ENCODE measurements at places on chromosomes 1 and 21. TPM values are rescaled to one million over a fixed set of nuclear protein-coding genes. Genes with fewer than 3 reads are reported as not detected.

The BCAN gene
- not detected for total RNA-seq

GRCh38 chr21:42105476-42106315 is 34.6 kb downstream of the UMODL1 start:
- DNase-seq: no peak

The KRTAP10-5 gene
- not detected for total RNA-seq

DNA sequence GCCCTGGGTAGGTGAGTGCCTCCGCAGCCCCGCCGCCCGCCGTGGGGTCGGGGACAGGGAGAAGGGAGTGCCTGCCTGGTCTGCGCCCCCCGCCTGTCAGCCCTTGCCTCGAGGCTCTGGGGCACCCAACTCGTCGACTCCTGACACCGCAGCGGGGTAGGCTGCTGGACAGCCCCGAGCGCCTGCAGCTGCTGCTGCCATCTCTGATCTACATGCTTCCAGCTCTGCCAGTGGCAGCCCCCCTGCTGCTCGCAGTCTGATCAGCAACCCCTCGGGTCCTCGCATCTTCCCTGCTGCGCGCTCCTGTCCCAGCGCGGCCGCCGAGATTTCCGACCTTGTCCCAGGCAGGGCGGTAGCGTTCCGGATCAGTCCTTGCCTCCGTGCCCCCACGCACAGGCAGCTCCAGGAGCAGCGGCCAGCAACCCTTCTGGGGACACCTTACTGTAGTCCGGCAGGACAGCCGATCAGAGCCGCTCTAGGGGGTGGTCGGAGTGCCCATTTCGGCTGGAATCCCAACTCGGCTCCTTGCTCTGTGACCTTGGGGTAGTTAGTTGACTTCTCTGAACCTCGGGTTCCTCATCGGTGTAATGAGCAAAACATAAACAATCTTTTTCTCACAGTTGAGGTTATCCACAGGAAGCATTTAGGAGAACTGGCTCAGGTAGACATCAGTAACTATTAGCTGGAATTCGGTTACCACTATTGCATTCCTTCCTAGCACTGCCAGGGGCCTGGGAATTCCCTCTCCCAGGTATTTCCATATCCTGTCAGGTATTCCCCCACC is 540 bp downstream of the BCAN start:
- DNase-seq: peak; percentile 65

GRCh38 chr1:24688621-24689195 is 45.6 kb downstream of the SRRM1 start:
- DNase-seq: peak; percentile 90

The HUNK gene
- 37.3 TPM for total RNA-seq

- DNase-seq: no peak
These were observed 144.8 kb downstream of the BACH1 start for GRCh38 chr21:29443411-29444010.

GRCh38 chr1:33183306-33183705 is 1.5 kb upstream of the TRIM62 start:
- no peak for DNase-seq

DNA sequence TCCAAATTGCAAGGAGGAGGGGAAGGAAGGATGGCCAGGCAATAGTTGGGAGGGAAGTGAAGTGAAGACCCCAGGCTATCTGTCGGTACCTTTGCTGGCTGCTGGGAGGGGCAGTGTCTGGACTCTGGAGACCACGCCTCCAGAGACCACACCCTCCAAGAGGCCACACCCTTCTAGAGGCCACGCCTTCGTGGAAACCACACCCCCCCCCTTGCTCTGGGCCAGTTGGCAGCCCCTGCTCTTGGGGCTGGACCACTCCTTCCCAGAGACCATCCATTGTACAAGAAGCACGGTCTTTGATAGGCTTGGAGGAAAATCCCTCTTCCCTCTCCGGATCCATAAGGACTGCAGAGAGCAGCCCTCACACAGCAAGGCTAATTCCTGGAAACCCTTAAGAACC is 73.1 kb downstream of the RYR2 start:
- peak; percentile 25 for DNase-seq

- no peak for DNase-seq
These were observed 24.4 kb downstream of the SZRD1 start for GRCh38 chr1:16391411-16391810.

The DUSP12 gene
- 54.7 TPM for total RNA-seq

DNA sequence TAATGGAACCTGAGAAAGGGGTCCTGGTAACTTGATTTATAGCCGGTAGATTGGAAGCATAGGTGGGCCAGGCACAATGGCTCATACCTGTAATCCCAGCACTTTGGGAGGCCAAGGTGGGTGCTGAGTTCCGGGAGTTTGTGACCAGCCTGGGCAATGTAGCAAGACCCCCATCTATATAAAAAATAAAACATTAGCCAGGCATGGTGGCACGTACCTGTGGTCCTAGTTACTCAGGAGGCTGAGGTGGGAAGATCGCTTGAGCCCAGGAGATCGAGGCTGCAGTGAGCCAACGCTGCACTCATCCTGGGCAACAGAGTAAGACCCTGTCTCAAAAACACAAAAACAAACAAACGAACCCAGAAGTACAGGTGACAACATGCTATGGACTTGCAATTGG is 76.5 kb downstream of the ZNF281 start:
- DNase-seq: no peak

The PBX1 gene
- 39.0 TPM for total RNA-seq

DNA sequence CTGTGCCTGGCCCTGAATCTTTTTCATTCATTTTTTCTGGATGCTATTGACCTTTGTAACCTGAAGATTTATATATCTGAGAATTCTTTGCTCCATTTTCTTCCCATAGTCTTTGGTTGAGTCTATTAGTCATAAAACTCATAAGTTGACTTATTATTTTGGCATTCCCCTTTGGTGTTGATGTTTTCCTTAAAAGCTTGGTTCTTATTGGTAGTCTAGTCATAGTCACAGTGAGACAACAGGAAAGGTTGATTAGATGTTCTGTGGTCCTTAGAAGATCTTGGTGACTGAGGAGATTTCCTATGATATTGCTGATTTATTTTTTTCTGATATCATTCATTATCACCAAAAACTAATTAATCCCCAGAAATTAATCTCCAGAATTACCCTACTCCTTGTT is 86.2 kb downstream of the PTPRC start:
- no peak for DNase-seq

The TEDDM1 gene
- total RNA-seq: not detected

- DNase-seq: no peak
These were observed 17.5 kb upstream of the ECE1 start for GRCh38 chr1:21307663-21308305.

DNA sequence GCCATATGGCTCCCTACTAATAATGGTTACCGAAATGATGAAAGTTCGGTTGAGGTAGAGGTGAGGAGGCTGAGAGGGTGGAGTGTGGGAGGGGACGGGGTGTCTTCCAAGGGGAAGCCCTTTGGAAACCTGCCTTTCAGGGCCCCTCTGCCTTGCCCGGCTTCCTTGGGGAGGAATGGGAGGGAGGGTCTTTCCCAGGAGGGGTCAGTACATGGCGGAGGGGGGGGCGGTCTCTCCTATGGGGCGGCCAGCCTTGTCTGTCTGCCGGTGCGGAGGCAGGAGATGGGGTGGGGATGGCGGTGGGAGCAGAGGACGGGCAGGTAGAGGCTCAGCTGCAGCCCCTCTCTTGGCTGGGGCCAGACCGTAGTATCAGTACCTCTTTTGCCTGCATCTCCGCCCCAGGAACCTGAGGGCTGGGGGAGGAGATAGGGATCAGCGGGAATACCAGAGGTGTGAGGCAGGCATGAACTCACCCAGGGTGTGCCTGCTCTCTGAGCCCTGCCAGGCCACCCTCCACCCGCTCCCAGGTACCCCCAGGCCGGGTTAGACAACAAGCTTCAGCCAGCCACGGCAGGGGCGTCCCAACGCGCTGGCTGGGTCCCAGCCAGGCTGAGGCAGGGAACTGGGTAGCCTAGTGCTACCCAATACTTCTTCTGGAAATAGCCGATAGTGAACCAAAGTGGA is 79.4 kb upstream of the POU3F1 start:
- DNase-seq: no peak

- DNase-seq: no peak
These were observed 8.7 kb downstream of the PARK7 start for GRCh38 chr1:7970246-7970645.

The AQP10 gene
- not detected for total RNA-seq

- DNase-seq: no peak
These were observed 6.7 kb downstream of the AADACL3 start for GRCh38 chr1:12722626-12723025.

The SYT14 gene
- not detected for total RNA-seq

The GABRD gene
- not detected for total RNA-seq

GRCh38 chr21:32909393-32909792 is 116.3 kb upstream of the OLIG2 start:
- DNase-seq: no peak

DNA sequence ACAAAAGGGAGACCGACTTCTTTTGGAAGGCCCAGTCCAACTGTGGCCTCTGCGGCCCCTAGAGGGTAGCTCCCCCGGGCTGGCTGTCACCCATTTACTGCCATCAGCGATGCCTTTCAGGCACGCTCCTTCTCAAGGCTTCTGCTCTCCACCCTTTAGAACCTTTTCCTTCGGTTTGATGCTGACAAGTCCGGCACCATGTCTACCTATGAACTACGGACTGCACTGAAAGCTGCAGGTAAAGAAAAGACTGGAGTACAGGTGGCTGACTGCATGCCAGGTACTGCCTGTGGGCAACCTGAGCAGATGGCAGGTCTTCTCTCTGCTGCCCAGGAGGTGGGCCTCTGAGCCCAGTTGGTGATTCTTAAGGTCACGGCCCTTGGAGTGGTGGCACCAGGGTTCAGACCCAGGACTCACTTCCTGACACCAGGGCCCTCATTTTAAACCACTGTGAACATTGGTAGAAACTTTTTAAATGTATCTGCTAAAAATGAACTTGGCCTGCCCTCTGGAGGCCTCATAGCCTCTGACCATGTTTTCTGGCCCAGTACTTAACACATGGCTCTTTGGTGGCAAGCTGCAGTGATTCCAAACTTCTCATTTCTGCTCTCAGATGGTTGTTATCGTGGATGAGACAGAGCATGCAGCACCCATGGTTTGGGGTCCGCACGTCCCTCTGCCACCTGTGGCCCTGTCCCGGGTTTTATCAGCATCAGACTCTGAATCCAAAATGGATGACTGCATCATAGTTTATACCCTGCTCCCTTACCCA is 45.7 kb downstream of the CAPN9 start:
- no peak for DNase-seq

DNA sequence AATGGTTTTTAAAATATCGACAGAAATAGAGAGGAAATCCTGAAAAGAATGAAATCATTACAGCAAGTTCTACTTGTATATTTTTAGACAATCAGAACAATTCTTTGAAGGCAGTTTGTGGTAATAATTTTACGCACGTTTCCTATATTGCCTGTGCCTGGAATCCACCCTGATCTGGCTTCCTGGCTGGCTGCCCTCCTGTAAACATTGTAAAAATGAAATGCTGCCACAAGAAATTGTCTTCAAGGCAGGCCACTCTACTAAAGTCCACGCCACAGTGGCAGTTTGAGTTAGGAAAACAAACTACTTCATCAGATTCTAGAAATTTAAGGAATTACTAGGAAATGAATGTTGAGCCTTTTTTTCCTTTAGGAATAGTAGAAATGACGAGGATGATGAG is 454.5 kb upstream of the NR5A2 start:
- no peak for DNase-seq

- no peak for DNase-seq
These were observed 6.8 kb upstream of the PUM1 start for GRCh38 chr1:31072304-31072746.

The LCE3B gene
- total RNA-seq: not detected

The BRDT gene
- total RNA-seq: not detected

The FCRL1 gene
- total RNA-seq: not detected

- DNase-seq: no peak
These were observed 20.0 kb downstream of the USP25 start for GRCh38 chr21:15749861-15750159.

The PIK3R3 gene
- 19.5 TPM for total RNA-seq

The NPR1 gene
- not detected for total RNA-seq

DNA sequence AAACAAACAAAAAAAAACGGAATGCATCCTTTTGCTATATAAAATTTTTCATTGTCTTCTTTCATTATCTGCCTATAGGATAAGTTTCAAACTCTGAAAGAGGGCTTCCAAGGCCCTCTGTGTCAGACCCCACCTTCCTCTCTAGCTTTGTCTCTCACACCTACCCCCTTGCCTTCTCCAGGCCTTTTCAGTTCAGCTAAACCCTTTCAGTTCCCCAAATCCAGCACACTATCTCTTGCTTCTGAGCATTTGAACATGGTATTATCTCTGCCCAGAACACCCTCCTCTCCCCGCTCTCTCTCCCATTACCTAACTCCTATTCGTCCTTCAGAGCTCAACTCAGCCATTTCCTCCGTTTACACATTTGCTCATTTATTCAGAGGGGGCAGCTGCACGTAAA is 35.7 kb downstream of the C1orf216 start:
- DNase-seq: no peak

GRCh38 chr1:229196404-229197264 is 74.3 kb upstream of the RAB4A start:
- DNase-seq: no peak

The NUP210L gene
- 0.04 TPM for total RNA-seq

GRCh38 chr1:97489834-97490233 is 431.0 kb downstream of the DPYD start:
- no peak for DNase-seq

DNA sequence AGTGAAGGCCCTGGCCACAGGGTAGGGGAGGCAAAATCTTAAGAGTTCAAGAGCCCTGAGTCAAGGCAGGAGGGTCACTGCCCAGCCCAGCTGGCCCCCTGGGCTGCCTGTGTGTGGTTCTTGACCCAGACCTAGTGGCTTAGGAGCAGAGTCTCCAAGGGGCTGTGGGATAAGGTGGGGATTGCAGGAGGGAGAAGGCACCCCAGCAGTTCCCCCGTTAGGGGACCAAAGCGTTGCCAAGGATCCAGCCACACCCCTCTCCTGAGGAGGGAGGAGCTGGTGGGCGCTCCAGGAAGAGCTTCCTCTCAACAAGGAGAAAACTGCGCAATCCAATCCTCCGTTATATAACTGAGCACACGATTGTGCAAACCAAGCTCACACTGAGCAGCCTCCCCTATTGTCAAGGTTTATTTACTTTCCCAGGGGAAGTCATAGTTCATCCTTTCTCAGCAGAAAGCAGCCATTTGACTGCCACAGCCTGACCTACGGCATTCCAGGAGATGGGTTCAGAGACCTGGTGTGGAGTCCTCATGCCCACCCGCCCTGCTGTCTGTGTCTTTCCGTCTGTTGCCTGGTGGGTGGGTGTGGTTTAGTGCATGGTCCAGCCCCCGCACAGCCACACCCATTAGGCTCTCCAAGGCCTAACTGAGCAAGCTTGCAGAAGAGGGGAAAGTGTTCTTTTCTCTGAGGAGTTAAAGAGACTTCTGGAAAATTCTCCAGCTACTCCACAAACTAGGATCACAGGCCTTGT is 3.5 kb downstream of the EPHX1 start:
- no peak for DNase-seq

Data from SJCRH30 (cell line).